ENCODE measurements at places on chromosomes 5 and 9. TPM values are rescaled to one million over a fixed set of nuclear protein-coding genes. Genes with fewer than 3 reads are reported as not detected.

DNA sequence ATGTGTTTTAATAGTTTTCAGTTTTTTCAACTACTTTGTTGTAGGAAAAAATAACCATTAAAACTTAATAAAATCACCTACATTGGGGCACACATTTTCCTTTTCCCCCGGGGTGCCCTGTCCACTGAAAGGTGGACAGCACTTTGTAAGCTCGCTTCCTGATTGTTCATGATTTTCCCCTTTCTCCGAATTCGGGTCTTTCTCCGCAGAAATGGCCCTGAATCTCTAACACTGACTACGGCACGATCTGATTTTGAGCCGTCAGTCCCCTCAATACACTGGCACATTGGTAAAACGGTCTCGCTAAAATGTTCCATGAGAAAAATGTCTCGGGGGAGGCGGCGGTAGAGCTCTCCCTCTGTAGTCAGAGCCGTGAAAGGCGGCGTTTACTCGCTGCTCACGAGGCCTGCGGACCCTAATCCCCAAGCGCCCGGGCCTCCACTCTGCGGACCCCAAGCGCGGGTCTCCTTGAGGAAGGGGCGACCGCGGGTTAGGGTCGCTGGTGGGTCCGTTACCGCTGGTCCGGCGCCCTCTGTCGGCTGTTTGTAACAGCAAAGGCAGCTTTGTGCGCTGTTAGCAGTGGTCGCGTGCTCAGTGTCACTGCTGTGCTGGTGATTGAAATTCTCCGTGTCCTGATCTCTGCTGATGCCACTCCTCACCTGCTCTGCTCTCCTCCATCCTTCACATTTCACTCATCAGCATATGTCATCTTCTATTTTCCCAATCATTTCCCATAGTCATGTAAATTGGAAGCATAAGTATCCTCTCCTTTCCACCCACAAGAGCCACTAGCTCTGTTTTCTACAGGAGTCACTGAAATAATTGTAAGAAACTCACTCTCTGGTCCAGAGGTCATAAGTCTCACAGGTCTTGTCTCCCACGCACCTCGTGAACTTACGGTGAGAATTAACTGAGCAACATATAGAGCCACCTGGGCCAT is 10.8 kb upstream of the IFNA2 start:
- DNase-seq = peak; percentile 55

DNA sequence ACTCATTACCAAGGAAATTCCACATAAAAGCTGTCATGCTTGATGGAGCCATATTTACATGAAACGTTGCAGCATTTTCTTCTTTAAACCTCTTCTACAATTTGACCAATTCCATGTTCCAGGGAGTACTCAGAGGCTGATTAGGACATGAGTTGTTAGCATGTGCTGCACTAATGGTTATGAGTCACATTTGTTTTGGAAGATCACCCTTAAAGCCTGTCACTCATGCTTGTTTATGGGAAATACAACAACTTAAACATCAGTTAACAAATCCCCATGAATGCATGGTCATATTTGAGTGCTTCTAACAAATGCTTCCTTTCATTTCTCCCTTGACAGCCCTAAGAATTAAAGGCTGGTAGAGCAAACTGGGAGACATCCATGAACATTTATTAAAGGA is 156.1 kb downstream of the GHR start:
- DNase-seq = no peak

DNA sequence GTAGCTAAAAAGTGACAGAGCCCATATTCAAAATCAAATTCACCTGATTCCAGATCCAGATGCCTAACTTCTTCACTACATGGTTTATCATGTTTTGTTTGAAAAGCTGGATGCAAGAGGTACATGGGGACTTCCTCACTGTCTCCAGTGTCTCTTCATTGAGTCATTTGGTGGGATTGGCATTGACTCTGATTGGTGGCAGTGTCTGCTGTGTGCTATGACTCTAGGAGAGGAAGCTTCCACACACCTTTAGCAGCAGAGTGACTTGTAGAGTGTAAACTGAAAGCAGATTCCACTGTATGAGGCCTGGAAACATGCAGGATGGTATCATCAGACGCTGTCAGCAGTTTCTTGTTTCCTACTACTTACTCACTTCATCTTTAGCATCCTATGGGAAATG is 250.9 kb upstream of the SEMA6A start:
- DNase-seq = no peak

DNA sequence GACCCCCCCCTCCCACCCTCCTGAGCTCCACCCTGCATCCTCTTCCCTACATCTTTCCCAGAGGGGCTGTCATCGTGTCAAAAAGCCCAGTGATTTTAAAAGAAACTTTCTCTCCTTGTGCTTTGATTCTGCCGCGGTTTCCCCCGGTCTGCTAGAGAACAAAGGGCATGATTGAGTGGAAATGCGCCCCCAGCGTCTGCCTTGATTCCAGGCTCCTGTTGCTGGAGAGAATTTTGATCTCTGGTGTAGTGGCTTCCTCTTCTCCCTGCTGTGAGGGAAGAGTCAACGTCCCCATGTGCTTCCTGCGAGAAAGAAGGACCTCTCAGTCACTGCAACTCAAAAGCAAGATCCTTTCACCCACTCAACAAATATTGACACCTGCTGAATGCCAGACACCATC is 61.9 kb upstream of the RAPGEF1 start:
- no peak for DNase-seq

DNA sequence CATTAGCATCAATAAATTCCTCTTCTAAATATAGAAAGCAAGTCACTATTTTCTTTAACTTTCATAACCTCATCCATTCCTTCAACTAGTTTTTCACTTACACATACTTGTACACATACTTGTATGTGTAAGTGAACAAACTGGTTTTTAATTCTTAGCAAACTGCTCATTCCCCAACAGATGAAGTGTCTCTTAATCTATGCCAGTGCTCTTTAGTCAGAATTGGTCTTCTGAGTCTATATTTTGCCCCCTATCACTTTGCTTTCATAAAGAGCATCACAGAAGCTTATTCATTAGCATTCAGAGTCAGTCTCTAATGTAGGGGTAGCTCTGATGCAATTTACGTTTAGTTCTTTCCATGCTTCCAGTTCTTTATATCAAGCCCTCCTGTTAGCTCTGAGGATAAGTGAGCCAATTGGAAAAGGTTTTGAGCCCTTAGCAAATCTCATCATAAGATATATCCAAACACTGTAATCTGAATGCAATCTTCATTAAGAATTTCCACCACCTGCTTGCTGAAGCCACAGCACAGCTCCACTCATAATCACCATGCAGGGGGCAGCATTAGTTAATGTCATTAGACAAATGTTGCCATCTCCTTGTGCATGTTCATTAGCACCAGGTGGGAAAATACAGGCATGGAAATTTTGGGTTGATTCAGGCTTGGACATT is 178.5 kb upstream of the SLC24A2 start:
- DNase-seq = no peak

DNA sequence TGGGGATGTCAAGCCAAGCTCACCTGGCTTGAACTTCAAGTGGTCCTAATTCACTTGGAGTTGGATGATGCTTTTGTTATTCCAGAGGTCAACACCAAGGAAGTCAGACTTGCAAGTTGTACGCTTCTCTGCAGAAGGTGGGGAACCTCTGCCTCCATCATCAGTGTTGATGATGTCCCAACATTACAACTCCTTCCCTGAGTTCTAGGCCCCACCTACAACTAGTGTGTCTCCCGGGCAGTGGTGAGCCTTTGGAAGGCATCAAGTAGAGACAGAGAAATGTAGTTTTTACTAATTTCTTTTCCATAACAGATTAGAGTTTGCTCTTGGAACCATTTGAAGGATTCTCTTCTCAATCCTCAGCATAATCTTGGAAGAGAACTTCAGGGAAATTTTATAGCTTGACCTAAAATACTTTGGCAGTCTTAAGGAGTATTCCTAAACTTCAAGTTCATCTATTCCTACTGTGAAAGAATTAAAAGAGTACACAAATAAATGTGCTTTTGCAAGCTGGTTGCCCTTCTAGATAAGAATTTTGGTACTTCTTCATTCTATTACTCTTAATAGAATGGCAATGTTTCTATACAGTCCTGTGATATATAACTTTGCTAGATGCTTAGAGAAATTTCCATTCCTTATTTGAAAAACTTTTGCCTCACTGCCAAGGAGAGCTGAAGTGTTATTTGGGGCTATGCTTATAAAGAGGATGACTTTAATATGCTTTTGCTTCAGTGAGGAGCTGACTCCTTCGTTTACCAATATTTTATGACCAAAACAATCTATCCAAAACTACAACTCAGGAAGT is 12.0 kb downstream of the MAMDC2 start:
- DNase-seq = no peak

GRCh38 chr5:117188211-117188610 is 613.6 kb upstream of the SEMA6A start:
- no peak for DNase-seq

DNA sequence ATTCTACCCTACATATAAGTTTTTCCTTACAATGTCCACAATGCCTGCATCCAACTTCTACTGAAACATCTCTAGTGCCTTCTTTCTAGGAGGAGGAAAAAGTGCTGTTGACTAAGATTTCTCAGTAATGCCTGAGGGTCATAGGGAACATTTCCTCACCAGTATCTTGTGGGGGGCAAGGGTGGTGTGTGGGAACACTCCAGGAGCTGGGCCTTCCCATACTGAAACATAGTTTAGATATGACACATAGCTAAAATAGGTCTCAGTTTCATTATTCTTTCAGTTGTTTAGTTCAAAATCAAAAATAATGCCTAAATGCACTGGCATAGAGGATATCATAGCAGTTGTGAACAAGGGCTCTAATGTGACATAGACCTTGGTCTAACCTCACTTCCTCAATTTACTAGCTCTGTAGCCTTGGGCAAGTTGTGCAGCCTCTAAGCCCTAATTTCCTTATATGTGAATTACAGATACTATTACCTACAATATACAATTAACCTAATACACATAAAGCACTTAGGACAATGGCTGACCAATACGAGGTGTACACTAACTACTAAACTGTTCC is 66.1 kb downstream of the HAPLN1 start:
- DNase-seq = no peak

DNA sequence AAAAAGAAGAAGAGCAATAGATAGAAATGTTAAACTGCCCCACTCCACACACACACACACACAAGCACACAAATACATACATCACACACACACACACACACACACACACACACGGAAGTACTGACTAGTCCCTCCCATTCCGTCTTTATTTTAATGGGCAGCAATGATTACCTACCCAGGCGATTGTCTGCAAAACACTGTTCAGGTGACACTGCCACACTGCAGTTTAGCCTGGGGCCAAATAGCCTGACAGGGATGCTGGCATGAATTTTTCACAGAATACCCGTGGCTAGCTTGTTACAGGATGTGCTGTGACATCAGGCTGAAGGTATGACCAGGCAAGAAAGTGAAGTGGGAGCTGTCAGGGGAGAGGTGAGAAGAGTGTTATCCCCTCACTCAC is 86.9 kb downstream of the FRMD3 start:
- DNase-seq = no peak

DNA sequence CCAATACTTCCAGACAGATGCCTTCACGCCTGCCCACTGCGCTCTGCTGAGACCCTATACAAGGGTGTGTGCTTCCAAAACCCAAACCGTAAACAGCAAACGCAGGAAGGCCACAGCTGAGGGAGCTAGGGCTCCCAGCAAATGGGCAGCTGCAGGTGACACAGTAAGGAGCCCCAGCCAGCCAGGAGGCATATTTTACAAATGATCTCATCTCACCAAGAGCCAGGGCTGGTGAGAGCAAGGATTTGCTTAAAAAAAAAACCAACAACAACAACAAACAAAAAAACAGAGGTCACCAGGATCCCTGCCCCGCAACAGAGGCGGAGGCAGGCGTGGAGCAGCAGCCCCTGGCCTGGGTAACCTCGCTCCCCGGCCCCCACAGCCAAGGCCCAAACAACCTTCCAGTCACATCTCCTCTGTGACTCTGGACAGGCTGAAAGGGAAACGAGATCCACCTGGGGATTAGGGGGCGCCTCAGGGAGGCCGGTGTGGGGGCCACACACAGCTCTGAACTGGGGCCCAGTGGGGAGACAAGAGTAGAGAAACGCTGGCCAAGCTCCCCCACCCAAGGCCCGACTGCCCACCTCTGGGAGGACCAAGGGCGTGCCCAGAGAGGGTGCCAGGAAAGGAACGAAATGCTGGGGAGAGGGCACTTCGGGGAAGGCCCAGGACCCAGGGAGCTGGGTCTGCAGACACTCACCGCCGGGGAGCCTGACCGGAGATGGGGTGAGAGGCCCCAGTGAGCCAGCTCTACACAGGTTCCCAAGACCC is 3.3 kb downstream of the NACC2 start:
- no peak for DNase-seq

DNA sequence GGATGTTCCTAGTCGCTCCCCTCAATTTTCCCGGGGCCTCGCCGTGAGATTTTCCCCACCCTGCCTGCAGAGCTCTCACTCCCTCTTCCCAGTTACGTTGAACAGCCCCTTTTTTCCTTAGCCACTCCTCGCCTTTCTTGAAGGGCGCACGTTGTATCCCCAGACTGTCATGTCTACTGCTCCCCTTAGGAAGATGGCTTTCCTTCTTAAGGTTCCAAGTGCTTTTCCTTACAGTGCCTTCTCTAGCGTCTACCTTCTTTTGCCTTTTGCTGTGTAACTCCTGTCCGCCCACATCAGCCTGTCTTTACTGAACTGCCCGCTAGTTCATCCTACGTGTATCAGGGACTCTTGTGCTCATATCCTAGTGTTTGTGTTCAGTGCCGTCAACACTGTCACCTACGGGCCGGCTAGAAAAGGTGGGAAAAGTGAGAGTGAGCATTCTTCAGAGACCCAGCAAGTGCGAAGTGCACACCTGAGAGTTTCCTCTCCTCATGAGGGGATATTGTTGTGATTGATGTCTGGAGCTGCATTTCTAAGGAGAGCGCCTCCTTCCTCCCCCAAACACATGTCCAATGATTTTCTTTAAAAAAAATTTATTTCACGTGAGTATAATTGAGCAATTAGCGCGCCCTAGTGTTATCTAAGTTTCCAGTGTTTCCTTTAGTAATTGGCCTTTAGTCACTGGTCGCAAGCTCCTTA is 764 bp downstream of the CAMLG start:
- peak; percentile 40 for DNase-seq

DNA sequence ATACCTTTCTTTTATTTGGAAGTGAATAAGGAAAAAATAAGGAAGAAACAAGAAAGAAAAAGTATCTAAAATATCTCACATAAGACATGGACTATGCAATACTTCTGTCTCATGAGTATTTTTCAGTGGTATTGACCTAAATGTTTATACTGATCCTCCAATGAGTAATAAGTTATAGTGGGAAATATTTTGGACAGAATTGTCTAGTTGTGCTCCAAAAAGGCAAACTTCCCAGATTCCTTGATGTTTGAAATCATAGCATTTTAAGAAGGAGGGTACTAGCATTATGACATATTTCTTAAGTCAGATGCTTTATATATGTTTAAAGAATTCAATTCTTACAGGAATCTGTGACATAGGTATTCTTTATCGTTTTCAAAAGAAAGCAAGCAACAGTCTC is 34.5 kb upstream of the BASP1 start:
- no peak for DNase-seq

GRCh38 chr9:88706193-88707113 is 171.5 kb downstream of the NXNL2 start:
- DNase-seq = no peak

Gene PCDHGA10
- polyA plus RNA-seq = 1.3 TPM

Gene ETF1
- 21.7 TPM for polyA plus RNA-seq

Gene TMEM174
- polyA plus RNA-seq = not detected

Gene IGFBPL1
- polyA plus RNA-seq = not detected

Gene IFNA2
- polyA plus RNA-seq = not detected

Gene COL15A1
- polyA plus RNA-seq = 0.16 TPM

Gene DNAH5
- 7.7 TPM for polyA plus RNA-seq

Gene GRXCR2
- polyA plus RNA-seq = not detected

Gene PLEKHG4B
- polyA plus RNA-seq = 0.01 TPM

Data from liver (tissue), 10 donors.